ENCODE measurements at places on chromosomes 4 and X.

DNA sequence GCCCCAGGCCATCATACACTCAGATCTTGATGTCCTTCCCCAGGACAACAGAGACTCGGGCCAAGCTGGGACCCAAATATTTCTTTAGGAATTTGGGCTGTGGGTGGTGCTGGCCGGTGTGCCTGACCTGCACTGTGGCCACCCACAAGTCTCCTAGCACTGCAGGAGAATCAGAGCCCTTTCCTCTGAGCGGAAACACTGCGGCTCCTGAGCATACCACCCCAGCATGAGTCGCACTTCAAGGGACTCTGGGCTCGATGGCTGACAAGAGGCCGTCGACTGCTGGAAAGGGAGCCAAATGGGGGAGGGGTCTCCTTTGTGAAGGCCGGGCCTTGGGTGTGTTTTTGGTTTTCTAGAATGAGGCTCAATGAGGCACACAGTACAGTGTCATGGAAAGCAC, 13.0 kb upstream of the IRAK1 start:
- DNase-seq = no peak

GRCh38 chrX:21725496-21725895, 32.4 kb downstream of the SMPX start:
- no peak for DNase-seq

- no peak for DNase-seq
These were observed 97.1 kb upstream of the USP9X start for GRCh38 chrX:40988100-40988499.

DNA sequence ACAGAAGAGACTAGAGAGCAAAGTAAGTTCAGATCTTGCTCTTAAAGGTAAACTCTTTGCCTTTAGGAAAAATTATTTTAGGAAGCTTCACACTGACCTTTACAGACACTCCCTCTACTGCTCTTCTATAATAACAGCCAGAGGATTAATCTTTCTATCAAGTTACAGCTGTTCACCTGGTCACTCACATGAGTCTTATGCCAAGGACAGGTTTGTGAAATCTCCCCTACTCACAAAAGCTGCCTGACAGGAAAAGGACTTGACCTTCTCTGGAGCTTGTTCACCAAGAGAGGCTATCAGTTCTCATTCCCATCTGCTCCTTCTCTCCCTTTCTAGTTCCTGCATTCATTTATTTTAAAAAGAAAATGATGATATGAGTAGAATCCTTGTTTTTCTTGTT, 117.3 kb downstream of the C4orf51 start:
- no peak for DNase-seq

DNA sequence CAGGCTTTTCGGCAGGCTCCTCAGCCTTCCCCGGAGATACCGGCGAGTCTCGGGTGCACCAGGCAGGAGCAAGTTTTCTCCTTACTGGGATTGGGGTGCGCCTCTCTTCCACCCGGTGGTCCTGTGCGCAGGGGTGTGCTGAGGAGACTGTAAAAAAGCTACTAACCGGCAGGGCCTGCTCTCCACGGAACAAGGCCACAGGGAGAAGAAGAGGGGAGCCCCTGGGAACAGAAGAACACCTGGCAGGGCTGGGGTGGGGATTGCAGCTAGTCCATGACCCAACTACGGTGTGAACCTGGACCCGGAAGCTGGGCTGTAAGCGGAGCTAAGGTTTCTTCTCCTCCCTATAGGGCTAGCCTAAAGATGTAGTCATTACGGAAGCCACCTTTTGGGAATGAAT, 17.7 kb upstream of the ZIC3 start:
- no peak for DNase-seq

- DNase-seq = no peak
These were observed 96.1 kb downstream of the REELD1 start for GRCh38 chr4:146310319-146311021.

- peak; percentile 41 for DNase-seq
These were observed 721 bp upstream of the MAOA start for GRCh38 chrX:43655151-43656004.

DNA sequence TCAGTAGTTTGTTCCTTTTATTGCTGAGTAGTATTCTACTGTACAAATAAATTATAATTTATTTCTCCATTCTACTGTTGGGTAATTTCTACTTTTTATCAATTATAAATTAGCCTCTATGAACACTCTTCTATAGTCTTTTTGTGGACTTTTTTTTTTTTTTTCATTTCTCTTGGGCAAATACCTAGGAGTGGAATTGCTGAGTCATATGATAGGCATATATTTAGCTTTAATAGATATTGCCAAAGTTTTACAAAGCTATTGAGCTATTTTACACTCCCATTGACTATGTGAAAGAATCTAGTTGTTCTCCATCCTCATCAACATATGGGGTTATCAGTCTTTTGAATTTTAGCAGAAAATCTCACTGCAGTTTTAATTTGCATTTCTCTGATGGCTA, 12.6 kb downstream of the NYX start:
- no peak for DNase-seq

- no peak for DNase-seq
These were observed 133.3 kb downstream of the MAML3 start for GRCh38 chr4:140020457-140021361.

DNA sequence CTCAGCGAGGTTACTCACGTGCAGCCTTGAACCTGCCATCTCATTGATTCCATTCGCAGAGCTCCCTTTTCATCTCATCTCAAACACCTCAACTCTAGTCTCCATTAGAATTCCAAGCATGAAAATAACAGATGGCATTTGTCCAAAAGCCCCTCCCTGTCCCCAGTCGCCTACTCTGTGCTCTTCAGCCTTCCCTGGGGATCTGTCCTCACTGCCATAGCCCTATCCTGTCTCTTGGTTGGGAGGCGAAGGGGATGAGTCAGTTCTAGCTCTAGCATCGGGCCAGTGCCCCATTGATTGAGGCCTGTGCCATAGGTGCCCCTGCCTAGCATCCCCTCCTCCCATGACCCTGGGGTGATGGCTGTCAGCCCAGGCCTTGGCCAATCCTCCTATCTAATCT, 134.0 kb upstream of the PJA1 start:
- DNase-seq = no peak

- no peak for DNase-seq
These were observed 136.5 kb downstream of the RAB28 start for GRCh38 chr4:13347517-13348125.

- DNase-seq = no peak
These were observed 18.8 kb downstream of the MSN start for GRCh38 chrX:65686236-65686635.

- peak; percentile 40 for DNase-seq
These were observed 37.0 kb upstream of the ATP6AP2 start for GRCh38 chrX:40543661-40544328.

DNA sequence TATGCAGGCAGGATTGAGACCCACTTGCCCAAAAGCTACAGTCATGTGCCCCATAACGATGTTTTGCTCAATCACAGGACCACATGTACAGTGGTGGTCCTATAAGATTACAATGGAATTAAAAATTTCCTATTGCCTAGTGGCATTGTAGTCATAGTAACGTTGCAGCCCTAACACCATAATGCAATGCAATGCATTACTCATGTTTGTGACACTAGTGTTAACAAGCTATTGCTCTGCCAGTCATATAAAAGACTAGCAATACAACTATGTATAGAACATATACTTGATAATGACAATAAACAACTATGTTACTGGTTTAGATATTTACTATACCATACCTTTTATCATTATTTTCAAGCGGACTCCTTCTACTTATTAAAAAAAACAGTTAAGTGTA, 50.6 kb downstream of the VGLL1 start:
- DNase-seq = no peak

GRCh38 chrX:9164533-9165426, 130.9 kb upstream of the FAM9B start:
- DNase-seq = no peak

DNA sequence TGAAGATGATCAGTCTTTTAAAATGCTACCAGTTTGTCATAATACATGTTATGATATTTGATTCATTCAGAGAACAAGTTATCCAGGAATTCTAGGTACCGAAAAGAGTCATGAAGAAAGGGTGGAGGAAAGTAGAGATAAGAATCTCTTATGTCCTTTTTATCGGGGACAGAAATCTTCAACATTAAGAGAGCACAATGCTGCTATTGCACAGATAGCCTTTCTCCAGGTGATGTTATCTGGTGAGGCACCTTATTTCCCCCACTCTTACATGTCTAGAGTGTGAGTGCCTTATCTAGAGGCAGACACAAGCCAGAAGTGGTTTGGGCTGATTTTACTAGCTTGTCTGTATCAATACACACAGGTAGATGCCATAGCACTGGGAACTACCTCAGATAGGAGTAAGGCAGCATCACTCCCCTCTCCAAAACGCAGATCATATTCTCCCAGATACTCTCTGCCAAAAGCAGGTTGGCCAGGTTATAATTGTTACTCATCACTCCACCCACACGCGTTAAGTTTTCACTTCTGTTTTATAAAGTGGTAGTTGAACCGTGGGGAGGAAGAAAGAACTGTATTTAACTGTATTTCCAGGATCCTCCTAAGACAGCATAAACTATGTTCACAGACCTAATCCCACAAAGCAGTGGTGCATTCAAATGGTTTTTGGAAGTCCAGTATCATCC, 38.4 kb downstream of the AREG start:
- peak; percentile 4 for DNase-seq

DNA sequence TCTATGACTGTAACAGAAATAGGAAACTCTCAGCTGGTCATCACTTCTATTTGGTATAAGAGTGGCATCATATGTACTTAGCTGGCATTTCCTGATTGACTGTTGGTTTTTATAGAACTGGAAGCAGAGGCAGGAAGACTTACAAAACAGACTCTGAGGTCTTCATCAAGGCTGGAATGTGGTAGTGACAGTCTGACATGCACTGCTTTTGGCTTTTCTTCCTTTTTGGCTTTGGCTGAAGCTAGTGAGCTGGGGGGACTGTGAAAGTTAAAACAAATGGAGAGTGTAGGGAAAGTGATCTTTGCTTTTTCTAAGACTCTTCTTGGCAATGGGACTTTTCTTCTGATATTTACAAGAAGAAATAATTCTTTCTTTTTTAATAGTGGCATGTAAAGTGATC, 121.1 kb upstream of the SLC4A4 start:
- no peak for DNase-seq

DNA sequence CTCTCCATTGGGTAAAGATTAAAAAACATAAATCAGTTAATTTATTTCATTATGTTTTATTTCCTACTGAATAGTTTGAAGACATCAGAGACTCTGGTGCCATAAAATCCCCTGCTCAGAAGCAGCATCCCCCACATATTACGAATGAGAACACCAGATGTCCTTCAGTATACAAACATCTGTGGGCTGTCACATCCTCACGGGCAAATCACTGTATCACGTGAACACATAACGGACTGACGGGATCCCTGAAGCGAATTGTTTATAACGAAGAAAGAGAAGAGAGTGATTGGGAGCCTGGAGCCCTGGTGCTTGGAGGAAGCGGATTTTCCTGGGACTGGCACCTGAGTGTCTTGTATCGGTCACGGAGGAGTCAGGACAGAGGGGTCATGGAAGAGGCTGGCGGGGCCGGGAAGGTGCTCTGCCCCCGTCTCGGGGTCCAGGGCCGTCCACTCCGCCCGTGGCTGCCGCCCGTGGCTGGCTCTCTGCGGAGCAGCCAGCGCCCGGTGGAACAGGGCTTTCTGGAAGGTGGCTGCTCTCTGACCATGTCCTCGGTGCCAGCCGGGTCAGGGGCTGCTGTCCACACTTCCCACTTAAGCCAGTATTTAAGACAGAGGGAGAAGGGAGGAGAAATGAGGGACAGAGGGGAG, 452.7 kb upstream of the FAT1 start:
- DNase-seq = no peak

- no peak for DNase-seq
These were observed 16.4 kb downstream of the ZNF732 start for GRCh38 chr4:288891-289290.

DNA sequence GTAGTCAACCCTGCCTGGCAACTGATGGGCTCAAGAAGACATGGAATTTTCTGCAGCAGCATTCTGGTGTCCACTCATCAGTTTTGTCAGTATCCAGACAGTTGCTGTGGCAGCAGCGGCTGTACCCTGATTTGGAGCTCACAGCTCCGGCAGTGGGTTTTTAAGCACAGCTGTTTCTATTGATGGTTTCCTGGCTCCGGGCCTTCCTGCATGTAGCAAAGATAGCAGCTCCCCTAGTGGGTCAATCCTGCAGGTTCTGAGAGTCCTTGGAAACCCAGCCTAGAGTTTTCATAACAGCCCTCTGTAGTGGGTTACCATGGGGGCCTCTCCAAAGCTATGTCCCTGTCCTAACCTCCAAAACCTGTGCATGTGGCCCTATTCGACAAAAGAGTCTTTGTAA, 84.0 kb upstream of the ATP6AP2 start:
- no peak for DNase-seq

DNA sequence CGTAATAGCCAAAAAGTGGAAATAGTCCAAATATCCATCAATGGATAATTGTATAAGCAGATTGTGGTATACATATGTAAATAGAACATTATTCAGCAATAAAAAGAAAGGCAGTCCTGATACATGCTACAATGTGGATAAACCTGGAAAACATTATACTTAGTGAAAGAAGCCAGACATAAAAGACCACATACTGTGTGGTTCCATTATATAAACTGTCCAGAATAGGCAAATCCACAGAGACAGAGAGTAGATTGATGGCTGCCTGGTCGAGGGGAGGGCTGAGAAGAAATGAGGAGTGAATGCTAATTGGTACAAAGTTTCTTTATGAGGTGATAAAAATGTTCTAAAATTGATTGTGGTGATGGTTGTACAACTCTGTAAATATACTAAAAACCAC, 397.4 kb upstream of the RPS6KA3 start:
- DNase-seq = no peak

DNA sequence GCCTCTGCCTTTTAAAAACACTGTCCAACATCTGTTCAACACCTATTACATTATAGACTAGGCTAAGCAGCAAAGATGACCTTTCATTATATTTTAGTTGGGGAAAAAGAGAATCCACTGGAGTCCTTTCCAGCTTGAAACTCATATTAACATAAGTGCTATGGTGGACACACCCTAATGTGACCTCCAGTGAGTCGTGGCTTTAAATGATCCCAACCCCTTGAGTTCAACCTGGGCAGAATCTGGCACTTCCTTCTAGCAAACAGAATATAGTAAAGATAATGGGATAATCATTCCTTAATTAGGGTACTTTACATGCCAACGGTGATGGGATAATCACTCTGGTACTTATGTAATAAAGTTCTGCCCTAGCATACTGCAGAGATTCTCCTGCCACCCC, 162.6 kb downstream of the MAB21L2 start:
- DNase-seq = no peak

DNA sequence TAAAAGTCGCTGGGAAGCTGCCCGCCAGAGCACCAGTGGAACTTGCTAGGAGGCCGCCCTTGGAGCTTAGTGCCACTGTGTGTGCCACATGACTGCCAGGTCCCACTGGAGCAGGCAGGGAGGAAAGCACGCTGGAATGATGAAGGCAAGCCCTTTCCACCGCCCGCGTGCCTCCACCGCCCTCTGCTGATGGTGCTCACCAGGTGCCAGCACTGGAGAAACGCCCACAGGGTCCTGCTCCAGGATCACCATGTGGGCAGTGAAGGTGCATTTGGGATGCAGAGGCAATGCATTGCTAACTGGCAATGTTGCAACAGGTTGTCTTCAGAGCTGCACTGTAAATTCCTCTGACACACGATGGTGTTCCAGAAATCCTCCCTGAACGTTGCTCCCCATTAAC, 76.3 kb downstream of the SHROOM2 start:
- DNase-seq = no peak

Data from inflammatory macrophage (primary cell).